CD8-positive, alpha-beta T cell (primary cell): ENCODE measurements at places on chromosomes 12 and 14. TPM values are rescaled to one million over a fixed set of nuclear protein-coding genes. Genes with fewer than 3 reads are reported as not detected.

DNA sequence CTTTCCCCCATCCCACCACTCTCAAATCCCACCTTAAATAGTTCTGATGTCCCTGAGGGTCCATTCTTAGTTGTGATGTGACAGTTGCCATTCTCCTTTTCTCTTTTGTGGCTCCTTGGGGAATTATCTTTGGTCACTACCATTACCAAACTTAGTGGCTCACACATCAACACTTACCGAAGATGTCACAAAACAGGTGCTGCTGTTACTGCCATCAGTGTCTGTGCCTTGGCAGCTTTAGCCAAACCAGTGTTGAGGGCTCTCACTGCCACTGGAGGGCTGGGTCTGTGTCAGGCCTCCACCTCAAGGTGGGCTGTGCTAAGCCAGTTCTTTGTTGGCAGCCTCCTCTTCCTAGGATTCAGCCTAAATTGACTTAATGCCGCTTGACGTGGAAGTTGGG lies 144.0 kb downstream of the MYRFL start:
- no peak for DNase-seq

DNA sequence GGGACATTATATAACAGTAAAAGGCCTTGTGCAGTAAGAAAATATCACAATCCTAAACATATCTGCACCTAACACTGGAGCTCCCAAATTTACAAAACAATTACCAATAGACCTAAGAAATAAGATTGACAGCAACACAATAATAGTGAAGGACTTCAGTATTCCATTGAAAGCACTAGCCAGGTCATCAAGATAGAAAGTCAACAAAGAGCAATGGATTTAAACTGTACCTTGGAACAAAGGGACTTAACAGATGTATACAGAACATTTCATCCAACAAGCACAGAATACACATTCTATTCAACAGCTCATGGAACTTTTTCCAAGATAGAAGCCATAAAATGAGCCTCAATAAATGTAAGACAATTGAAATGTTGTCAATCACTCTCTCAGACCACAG lies 209.5 kb upstream of the ARHGAP5 start:
- no peak for DNase-seq

- no peak for DNase-seq
Observed at GRCh38 chr12:89416049-89416792, 63.9 kb upstream of the DUSP6 start.

The SSTR1 gene
- not detected for total RNA-seq

The CLEC1B gene
- not detected for total RNA-seq

DNA sequence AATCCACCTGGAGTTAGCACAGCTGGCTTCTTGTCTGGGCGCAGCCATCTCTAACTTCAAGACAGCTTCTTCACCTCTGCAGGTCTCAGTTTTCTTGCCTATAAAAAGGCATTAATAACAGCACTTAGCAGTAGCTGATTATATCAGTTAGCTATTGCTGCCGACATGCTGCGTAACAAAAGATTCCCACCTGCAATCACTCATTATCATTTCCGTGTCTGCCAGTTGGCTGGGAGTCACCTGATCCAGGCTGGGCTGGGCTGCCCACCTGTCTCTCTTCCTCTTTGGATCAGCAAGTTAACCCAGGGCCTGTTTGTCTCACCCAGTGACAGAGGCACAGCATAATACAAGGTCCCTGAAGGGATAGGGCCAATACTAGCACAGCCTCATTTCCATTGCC lies 109.7 kb downstream of the SCARB1 start:
- DNase-seq: no peak

The ERBB3 gene
- total RNA-seq: 0.90 TPM

GRCh38 chr12:13223941-13224340 lies 27.4 kb downstream of the EMP1 start:
- DNase-seq: no peak

GRCh38 chr12:42442311-42442759 lies 116.4 kb downstream of the PPHLN1 start:
- DNase-seq: no peak

DNA sequence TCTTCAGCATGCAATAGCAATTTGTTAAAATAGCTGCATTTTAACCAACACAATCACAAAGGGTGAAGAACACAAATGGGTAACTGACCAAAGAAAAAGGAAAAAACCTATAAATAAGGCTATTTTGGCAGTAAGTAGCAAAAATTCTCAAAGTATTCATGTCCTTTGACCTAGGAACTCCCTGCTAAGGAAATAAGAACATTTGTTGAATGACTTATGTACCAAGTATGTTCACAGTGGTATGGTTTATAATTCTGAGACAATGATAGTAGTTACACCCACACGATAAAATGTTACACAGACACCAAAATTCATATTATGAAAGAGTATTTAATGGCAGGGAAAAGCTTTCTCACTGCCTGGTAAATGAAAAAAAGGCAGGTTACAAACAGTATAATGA lies 16.9 kb downstream of the CCDC88C start:
- no peak for DNase-seq

GRCh38 chr12:62522984-62523383 lies 56.4 kb downstream of the MON2 start:
- DNase-seq: no peak

GRCh38 chr14:101498526-101498860 lies 62.8 kb upstream of the DIO3 start:
- DNase-seq: no peak
